ENCODE measurements at places on chromosomes 7 and 10. TPM values are rescaled to one million over a fixed set of nuclear protein-coding genes. Genes with fewer than 3 reads are reported as not detected.

The TSPAN13 gene
- 148 TPM for total RNA-seq

The EBLN1 gene
- total RNA-seq = not detected

The SPDYE11 gene
- under 0.01 TPM for total RNA-seq

The ITPRID1 gene
- 1.2 TPM for total RNA-seq

The MLLT10 gene
- total RNA-seq = 35.9 TPM

The NPFFR1 gene
- 1.2 TPM for total RNA-seq

The CLCN1 gene
- under 0.01 TPM for total RNA-seq

The PNLIPRP1 gene
- not detected for total RNA-seq

The GSTO2 gene
- total RNA-seq = 2.4 TPM

The MYO1G gene
- 0.41 TPM for total RNA-seq

The GPR26 gene
- total RNA-seq = 5.3 TPM

GRCh38 chr7:65454469-65454868 is 80.8 kb downstream of the ZNF92 start:
- DNase-seq = no peak

DNA sequence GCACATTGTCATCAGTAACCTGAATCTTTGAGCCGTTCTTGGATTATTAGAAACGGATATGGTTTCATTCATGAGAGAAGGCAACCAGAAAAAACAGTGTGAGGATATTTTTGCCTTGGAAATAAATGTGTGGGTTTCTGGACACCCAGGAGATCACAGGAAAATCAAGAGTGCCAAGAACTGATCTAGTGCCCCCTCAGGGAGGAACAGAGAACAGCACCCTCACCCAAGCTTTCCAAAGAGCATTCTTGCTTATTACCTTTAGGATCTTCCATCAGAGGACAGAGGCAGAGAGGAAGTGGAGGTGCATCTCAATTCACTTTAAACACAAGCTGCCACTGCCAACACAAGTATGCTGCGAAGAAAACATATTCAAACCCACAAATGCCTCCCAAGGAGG is 851.5 kb upstream of the COBL start:
- no peak for DNase-seq

DNA sequence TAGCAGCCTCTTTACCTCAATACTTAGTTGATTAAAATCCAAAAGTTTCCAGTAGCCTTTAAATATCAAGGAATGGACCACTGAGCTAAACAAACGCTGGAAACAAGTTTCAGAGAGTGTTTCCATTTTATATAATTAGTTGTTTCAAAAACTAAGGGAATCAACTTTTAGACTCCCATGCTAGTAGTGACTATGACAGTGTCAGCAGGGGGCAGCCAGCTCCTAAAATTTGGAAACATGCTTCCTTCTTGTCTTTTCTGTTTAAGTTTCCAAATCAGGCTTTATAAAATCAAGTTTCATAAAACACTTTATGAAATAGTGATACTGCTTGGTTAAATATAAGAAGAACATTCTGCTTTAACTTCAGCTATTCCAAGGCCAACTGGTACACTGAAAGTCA is 138.2 kb upstream of the TMEM229A start:
- no peak for DNase-seq

DNA sequence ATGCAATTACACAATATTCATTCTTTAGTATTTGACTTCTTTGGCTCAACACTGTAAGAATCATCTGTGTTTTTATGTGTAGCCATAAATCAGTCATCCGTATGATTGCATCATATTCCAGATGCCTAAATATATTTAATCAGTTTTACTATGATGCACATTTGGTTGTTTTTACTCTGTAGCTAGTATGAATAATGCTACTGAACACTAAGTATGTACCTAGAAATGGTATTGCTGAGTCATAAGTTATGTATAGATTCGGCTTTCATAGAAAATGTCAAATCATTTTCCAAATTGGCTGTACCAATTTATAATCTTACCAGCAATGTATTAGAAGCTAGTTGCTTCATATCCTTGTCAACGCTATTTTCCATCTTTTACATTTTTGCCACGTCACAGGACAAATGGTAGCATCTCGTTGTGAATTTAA is 197.3 kb upstream of the PLXNA4 start:
- no peak for DNase-seq

GRCh38 chr7:91107460-91107859 is 156.8 kb upstream of the FZD1 start:
- no peak for DNase-seq

GRCh38 chr10:33229252-33229948 is 105.1 kb downstream of the NRP1 start:
- no peak for DNase-seq

DNA sequence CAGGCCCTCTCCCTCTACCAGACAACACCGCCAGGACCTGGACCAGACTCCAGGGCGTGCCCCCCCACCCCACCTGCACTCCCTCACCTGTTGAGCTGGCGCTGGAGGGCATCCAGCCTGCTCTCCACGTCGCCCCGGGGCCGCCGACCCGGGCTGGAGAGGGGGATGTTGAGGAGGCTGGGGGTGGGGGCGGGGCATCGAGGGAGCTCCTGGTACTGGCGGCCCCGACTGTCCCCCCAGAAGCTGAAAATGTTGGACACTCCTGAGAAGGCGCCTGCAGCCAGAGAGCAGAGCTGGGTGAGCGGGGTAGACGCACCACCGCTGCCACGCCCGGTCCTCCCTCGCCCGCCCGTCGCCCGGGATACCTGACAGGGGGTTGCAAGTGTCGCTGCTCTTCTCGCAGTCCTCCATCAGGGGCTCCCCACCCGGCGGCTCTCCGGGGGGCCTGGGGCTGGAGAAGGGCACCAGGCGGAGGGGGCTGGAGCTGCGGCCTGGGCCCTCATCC is 30.8 kb downstream of the KCNH2 start:
- no peak for DNase-seq

GRCh38 chr10:47042780-47043750 is 131.8 kb downstream of the PTPN20 start:
- DNase-seq = no peak

GRCh38 chr7:102390697-102391484 is 5.3 kb upstream of the PRKRIP1 start:
- peak; percentile 40 for DNase-seq

DNA sequence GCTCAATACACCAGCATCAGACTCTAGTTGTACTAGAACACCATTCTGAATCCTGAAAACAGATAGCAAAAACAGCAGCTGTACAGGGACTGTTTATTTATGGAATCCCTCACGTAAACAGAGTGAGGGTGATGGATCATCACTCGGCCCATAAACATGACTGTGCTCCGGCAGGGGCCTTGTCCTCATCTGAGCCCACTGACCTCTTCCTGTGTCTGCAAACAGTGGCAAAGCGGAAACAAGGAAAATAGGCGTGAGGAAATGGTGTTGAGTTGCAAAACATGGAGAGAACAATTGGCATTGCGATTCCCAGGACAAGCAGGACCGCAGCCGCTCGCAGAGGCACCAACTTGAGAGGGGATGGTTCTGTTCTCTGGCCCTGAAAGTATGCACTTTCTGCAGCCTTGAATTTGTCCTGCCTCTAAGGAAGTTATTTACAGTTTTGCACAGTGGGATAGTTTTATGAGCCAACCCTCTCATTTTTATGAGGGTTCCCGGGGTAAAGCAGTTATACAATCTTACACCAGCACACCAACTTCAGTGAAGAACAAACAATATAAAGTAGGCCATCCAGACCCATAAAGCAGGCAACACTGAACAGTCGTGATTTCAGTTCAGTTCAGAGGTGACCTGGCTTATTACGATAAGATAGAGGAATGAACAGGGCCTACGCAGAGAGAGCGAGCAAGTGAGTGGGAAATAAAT is 248.0 kb upstream of the FZD8 start:
- DNase-seq = no peak

GRCh38 chr7:38187794-38188440 is 9.9 kb downstream of the STARD3NL start:
- no peak for DNase-seq

DNA sequence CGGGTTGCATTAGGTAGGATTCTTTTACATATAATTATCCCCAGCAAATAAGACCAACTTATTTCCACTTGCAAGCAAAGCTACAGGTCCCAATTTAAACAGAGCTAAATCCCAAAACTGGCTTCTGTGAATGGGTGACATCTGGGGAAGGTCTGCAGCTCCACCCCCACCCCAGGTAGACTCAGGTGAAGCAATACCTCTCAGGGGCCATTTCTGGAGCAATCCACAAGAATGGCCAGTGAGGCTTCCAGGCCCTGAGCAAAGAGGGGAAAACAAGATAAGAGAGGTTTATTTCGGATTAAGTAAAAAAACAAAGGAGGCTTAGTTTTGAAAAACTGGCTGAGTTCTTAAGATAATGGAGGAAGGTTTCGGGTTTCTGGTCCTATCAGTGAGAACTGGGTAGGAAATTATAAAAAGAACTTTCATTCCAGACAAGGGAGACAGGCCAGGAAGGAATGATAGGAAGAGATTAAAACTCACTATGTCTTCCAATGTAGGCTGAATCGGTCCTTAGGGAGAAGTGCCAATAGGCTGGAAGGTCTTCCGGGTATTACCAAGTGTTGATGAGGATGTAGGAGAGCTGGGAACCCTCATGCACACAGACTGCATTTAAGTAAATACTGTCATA is 25.4 kb downstream of the SH3PXD2A start:
- DNase-seq = no peak

DNA sequence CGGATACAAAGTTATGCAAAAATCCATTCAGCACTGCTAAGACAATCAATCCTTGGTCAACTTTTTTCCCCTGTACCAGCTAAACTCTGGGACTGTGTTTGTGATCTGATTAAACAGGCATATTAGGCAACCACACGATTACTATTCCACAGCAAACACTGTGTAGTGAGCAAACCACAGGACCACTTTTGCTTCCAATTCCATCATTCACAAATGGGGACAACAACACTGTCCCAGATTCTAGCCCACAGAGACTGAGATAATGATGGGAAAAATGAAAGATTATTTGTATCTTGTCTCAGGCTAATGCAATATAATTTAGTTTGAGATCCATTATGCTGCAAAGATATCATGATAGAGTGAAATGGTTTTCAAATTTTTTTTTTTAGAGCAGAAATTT is 163.7 kb upstream of the AOAH start:
- no peak for DNase-seq

GRCh38 chr10:92598321-92598720 is 5.4 kb downstream of the KIF11 start:
- no peak for DNase-seq

DNA sequence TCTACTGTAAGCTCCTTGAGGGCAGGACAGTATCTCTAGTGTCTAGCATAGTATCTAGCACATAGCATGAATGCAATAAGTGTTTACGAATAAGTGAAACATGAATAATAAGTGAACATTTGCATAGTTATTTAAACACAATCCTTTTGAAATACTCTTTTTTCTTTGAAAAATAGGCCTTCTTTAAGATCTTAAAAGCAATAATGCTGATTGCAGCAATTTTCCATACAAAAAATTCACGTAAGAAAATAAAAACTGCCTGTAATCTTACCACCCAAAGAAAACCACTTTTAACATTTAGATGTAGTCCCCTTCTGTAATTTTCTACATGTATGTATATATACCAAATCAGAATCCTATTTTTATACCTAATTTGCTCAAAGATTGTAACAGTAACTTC is 162.5 kb upstream of the HPS1 start:
- no peak for DNase-seq

DNA sequence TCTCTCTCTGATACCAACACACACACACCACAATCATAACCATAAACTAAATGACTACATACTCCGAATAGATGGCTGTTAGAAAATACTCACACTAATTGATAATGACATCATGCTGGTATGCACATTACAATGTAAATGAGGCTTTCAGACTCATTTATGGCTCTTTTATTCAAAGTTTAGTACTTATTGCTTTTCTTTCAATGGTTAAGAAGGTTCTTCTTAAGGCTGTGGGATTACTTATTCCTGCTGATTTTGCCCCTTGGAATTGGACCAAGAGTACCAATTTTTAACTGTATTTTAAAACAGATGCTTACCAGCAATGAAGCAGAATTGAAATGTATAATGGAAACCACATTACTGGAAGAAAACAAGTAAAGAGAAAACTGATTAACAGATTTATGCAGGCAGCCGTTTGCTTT is 20.6 kb upstream of the CABCOCO1 start:
- DNase-seq = no peak

GRCh38 chr10:110215286-110216170 is 8.1 kb downstream of the MXI1 start:
- DNase-seq = no peak

DNA sequence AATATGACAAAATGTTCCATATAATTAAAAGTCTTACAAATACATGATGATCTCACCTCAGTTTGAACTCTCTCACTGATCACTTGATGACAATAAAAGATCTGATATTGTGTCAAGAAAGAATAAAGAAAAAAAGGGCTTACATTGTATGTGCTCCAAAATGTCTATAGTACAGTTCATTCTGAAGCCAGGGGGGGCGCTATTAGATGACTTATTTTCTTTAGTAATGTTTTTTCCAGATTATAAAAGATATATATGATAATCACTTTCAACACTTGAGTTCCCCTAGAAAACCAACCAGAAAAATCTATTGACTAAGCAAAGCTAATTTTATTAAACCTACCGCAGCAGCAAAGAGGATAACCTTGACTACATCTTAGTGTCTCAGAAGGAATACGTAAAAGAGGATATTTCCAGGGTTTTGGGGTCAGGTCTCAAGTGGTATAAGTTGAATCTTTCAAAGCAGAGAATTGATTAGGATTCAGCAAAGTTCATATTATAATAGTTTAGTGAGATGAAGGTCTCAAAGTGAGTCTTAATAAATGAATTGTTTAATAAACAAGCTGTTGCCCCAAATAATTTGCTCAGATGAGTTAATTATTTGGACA is 55.8 kb downstream of the PTN start:
- no peak for DNase-seq

DNA sequence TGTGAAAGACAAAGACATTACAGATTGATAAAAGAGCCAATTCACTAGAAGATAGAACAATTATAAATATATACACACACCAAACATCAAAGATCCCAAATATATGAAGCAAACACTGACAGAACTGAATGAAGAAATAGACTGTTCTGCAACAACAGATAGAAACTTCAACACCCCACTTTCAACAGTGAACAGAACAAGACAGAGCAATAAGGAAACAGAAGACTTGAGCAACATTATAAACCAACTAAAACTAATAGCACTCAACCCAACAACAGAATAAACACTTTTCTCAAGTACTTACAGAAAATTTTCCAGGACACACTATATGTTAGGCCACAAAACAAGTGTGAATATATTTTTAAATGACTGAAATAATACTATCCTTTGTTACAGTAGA is 10.9 kb downstream of the CDCA7L start:
- no peak for DNase-seq

DNA sequence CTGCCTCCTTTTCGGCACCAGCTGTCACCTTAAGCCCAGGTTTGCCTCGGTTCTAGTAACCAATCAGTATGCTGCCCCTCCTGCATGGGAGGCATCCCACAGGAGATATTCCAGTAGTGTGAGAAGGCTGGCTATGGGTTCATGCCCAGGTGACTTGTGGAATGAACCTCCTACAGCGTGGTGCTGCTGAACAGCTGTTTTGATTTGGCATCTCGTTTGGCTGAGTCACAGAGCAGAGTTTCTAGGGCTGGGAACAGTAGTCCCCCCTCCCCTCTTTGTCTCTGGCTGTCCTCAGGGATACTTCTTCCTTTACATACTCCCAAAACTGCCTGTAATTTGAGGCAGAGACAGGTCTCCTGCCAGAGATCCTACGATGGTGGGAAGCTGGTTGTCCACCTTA is 16.1 kb downstream of the R3HCC1L start:
- no peak for DNase-seq

Measured in frontal cortex (tissue), 4 donors.